ENCODE measurements at places on chromosomes 7 and 10.

- DNase-seq, result no peak
Measured at GRCh38 chr7:15820319-15820718, 133.8 kb upstream of the MEOX2 start.

DNA sequence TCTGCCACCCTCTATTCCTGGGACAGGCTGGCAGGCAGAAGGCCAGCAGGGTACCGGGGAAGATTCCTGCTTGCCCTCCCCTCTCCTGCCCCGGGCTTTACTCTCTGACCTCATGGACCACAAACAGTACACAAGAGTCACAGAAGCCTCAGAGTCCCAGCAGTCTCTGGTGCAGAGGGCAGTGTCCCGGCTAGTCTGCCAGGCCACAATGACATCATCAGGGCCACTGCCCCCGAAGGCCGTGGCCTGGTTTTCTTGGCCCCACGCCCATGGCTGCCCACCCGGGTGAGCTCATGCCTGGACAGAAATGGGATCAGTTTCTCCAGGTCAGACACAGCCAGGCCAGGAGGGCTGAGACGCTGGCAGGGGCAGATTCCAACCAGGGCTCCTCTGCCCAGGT is 91.9 kb downstream of the MYL10 start:
- no peak for DNase-seq

- no peak for DNase-seq
Measured at GRCh38 chr10:1557081-1557480, 180.2 kb downstream of the ADARB2 start.

- no peak for DNase-seq
Measured at GRCh38 chr7:376306-377079, 86.5 kb downstream of the FOXL3 start.

- DNase-seq, result no peak
Measured at GRCh38 chr10:113214331-113214730, 264.3 kb downstream of the TCF7L2 start.

- DNase-seq, result peak; percentile 43
Measured at GRCh38 chr7:92695308-92696261, 105.4 kb upstream of the FAM133B start.

Data from retinal pigment epithelial cell (primary cell).